ENCODE measurements at places on chromosomes 13 and 19.

- no peak for DNase-seq
These were observed 17.8 kb downstream of the TNFSF14 start for GRCh38 chr19:6651965-6652804.

GRCh38 chr13:41707194-41707821 lies 250.0 kb downstream of the RGCC start:
- DNase-seq = no peak

DNA sequence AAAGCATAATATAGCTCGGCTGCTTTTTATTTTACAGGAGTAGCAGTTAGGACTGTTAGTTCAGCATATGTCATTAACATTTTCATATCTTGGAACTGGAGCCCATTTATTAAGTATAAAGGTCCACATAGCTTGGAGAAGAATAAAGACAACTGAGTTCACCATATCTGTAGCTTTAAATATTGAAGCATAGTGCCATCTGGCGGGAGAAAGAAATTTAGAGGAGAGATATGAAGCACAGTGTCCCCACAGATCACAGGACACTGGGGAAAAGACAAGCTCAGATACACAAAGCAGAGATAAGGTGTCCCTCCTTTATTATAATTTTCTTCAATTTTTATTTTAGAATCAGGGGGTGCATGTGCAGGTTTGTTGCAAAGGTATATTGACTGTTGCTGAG lies 104.7 kb upstream of the FREM2 start:
- DNase-seq = no peak

- DNase-seq = peak; percentile 86
These were observed at the start of gene ZNF431 for GRCh38 chr19:21141787-21142464. ZNF431 (plus strand) TSS chr19:21142040; CDS start chr19:21142184, 144 bp downstream.

GRCh38 chr19:35169221-35169995 lies 14.9 kb downstream of the FXYD5 start:
- DNase-seq = no peak

- DNase-seq = no peak
These were observed 111.2 kb downstream of the KDM4B start for GRCh38 chr19:5080030-5080654.

- no peak for DNase-seq
These were observed 31.4 kb downstream of the PPP5C start for GRCh38 chr19:46378268-46378667.

- peak; percentile 9 for DNase-seq
These were observed 232.5 kb downstream of the SLC7A1 start for GRCh38 chr13:29362849-29363604.

DNA sequence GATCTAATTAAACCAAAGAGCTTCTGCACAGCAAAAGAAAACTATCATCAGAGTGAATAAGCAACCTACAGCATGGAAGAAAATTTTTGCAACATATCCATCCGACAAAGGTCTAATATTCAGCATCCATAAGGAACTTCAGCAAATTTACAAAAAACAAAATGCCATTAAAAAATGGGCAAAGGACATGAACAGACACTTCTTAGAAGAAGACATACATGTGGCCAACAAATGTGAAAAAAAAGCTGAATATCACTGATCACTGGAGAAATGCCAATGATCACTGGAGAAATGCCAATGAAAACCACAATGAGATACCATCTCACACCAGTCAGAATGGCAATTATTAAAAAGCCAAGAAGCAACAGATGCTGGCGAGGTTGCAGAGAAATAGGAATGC lies 32.5 kb downstream of the ZNF582 start:
- no peak for DNase-seq

DNA sequence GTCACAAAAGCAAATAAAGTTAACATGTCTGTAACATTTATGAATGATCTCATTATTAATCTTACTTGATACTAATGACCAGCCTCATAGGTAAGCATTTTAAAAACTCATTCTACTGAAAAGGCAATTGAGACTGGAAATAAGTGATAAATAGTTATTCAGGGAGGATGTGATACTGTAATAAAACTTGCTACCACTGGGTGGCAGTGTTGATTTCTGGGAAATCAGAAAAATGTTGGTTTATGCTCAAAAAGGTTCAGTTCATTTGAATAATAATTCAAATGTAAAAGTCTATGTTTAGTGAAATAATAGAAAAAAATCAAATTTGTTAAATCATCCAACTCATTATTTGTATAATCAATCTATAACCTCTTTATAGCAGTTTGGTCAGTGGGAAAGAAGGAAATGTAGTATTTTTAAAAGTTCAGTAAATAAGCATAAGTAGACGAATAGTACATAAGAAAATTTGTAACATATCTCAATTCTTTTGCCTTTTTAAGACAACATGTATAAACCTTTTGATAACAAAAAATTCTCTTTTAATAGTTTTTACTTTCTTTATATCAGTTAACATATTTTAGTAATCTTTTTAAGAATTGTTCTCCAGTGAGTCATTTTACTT lies 9.6 kb downstream of the ABHD13 start:
- peak; percentile 39 for DNase-seq

DNA sequence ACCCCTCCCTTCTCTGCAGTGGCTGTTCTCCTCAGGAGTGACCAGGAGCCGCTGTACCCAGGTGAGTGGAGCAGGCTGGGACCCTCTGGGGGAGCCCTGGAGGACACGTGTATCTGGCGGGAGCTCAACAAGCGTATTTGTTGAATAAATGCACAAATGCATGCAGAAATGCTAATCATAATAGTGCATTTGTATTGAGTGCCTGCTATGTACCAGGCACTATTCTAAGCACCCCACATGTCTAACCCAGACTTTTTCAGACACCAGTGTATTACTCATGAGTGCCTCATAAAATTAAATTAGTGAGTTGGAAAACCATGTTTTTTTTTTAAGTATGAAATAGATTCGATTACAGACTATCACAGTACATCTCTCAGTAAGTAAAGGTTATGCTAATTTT lies 7.9 kb downstream of the HPN start:
- no peak for DNase-seq

DNA sequence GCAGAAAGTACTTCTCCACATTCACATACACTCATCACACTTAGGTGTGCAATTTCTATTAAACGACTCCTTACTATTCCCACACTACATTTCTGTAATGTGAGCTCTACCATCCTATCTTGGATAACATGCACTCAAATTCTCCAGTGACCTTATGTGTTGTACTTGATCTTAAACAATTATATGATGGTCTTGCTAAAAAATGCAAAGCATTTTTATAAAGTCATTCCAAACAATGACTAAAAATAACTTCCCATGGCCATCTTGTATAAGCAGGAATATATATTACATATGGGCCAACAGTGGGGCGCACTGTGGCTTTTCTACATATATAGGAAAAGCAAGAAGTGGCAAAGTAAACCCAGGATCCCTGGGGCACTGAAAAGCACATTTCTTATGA lies 155.5 kb downstream of the FLT1 start:
- no peak for DNase-seq

GRCh38 chr13:75197803-75198202 lies 284.2 kb downstream of the TBC1D4 start:
- DNase-seq = no peak

Measured in CD8-positive, alpha-beta T cell (primary cell).